ENCODE measurements at places on chromosomes 1 and 21.

GRCh38 chr1:75334876-75335389, 200.7 kb downstream of the LHX8 start:
- DNase-seq: no peak

- no peak for DNase-seq
Measured at GRCh38 chr21:36260802-36261201, 59.2 kb upstream of the MORC3 start.

DNA sequence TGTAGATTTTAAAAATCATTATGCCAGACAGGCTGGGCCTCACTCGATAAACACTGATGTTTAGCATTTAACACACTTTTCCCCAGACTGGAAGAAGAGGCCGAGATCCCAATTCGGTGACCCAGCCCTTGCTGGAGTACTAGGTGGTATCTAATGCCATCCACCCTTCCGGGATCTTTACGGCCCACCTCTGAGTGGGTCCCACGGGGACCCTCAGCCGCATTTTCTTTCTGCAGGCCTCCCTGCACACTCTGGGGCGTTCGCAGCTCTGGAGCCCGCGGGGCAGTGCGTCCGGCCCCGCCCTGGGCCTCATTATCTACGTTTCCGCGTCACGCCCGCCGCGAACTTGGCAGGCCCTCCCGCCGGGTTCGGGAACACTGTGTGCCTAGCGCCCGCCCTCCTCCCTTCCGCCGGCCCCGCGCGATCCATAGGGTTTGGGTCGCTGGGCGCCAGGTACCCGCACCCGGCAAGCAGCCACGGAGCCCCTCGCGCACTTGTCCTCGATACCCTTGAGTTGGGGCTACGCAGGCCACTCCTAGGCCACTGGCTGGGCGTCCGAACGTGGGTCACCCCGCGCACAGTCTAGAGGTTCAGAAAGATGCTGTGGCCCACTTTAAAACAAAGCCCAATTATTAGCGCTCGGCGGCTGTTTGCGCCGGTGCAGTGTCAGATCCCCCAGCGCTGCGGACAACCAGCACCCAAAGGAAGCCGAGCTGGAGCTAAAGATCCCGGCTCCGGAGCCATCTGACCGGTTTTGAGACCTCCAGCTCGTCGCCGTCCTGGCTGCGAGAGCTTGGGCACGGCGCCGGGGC, 950 bp upstream of the EVA1C start:
- no peak for DNase-seq

GRCh38 chr1:161180639-161181038, 3.3 kb upstream of the B4GALT3 start:
- DNase-seq: no peak

- no peak for DNase-seq
Measured at GRCh38 chr1:156804572-156805243, 11.9 kb downstream of the SH2D2A start.

DNA sequence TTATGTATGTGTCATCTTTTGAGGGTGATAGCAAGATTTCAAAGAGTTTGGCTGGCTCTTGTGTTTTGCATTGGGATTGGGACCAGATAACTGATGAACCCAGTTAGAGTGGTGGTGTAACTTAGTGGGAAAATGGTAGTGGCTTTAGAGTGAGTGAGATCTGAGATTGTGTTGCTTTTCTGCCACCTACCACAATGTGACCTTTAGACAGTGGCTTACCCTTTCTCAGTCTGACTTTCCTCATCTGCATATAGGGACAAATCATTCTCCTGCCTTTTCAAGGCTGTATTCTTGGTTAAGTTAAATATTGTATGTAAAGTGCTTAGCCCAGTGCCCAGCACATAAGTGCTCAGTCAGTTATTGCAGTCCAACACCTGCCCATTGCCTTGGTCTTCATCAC, 31.3 kb downstream of the CENPF start:
- DNase-seq: no peak

DNA sequence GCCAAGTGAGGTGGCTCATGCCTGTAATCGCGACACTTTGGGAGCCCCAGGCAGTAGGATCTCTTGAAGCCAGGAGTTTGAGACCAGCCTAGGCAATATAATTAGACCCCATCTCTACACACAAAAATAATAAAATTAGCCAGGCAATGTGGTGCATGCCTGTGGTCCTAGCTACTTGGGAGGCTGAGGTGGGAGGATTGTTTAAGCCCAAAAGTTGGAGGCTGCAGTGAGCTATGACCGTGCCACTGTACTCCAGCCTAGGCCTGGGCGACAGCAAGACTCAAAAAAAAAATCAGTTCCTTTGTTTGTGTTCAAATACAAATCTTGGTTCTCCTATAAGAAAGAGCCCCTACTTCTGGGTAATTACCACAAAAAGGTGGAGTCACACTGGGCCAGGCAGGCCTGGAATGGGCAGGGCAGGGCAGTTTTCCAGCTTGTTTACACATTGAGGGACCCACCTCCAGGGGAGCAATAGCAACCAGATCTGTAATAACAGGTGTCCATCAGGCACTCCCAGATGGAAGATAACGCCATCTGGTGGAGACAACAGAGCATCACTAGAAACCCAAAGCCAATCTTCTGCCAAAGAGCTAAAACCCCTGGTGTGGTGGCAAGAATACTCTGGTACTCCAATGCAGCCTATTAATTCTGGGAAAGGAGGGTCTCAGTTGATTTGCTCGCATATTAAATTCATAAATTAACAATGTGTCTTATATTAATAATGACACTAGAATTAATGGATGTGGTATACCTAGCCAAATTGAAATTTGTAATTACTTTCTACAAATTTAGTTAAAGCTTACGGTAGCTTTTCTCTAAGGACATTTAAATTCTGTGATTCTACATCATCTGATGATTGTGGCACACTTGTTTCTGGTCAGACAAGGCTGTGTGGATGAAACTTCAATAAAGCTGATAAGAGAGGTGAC, 13.2 kb downstream of the PPP1R15B start:
- peak; percentile 79 for DNase-seq

GRCh38 chr1:42419126-42419821, 36.5 kb downstream of the ZMYND12 start:
- no peak for DNase-seq

GRCh38 chr1:23810818-23811540, 10.4 kb upstream of the GALE start:
- peak; percentile 69 for DNase-seq

DNA sequence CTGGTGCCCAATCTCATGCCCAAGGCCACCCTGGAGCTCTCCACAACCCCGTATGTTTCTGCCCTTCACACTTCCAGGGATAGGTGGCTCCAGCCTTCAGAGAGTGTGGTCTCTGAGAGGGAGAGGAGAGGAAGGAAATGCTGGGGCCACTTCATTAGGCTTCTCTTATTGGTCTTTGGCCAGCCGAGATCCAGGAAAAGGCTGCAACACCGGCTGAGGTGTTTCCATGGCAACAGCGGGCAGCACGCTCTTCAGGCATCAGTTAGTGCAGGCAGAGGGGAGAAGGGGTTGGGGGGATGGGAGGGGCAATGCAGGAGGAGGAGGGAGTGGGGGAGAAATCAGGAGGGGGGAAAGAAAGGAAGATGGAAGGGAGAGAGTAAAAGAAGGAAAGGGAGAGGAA, 275.1 kb upstream of the GJB5 start:
- no peak for DNase-seq

GRCh38 chr1:187474336-187474735, 645.6 kb downstream of the PLA2G4A start:
- no peak for DNase-seq

- DNase-seq: peak; percentile 78
Measured at GRCh38 chr1:181131255-181131941, 42.9 kb downstream of the IER5 start.

GRCh38 chr1:178451529-178451928, 45.2 kb downstream of the CLEC20A start:
- no peak for DNase-seq

DNA sequence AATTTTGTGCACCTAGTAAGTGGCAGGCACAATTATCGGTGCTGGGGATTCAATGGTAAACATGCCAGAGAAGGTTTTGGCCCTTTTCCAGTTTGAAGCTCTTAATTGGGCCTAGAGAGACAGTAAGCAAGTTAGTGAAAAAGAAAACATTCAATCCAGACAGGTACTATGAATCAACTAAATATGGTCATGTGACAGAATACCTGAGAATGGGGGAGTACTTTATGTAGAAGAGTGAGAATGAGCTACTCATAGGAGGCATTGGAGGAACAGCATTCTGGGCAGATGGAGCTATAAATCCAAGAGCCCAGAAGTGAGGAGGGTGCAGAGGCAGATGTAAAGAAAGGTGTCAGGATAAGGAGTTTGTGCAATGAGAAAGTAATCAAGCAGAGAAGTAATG, 1017.9 kb downstream of the ADGRL2 start:
- no peak for DNase-seq

DNA sequence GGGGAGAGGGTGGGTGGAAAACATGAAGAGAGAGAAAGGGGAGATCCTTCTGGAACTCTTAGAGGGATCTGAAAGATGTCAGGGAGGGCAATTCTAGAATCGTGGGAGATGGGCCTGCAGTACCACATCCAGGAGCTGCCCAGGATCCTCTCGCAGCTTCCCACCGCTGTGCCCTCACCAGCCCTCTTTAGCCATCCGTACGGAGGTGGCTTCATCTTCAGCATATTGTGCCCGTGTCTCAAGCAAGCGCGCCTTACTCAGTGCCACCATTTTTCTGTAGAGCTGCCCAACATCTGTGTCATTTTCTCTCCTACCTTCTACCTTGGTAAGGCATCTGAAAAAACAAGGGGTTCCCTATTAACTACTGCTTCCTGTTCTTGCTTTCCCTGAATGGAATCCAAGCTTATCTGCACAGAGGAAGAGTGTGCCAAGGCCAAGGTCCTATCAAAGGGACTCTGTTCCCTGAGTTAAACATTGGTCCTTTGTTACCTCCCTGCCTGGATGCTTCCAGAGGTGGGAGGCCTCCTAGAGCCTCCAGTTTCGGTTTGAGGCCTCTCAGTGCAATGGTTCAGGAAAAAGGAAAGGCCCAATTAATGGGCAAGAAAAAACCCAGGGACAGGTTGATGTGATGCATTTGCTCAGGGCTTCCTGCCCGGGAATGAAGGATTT, 23.2 kb downstream of the C1orf116 start:
- DNase-seq: no peak

GRCh38 chr1:197065559-197065958, 1.5 kb downstream of the F13B start:
- no peak for DNase-seq

DNA sequence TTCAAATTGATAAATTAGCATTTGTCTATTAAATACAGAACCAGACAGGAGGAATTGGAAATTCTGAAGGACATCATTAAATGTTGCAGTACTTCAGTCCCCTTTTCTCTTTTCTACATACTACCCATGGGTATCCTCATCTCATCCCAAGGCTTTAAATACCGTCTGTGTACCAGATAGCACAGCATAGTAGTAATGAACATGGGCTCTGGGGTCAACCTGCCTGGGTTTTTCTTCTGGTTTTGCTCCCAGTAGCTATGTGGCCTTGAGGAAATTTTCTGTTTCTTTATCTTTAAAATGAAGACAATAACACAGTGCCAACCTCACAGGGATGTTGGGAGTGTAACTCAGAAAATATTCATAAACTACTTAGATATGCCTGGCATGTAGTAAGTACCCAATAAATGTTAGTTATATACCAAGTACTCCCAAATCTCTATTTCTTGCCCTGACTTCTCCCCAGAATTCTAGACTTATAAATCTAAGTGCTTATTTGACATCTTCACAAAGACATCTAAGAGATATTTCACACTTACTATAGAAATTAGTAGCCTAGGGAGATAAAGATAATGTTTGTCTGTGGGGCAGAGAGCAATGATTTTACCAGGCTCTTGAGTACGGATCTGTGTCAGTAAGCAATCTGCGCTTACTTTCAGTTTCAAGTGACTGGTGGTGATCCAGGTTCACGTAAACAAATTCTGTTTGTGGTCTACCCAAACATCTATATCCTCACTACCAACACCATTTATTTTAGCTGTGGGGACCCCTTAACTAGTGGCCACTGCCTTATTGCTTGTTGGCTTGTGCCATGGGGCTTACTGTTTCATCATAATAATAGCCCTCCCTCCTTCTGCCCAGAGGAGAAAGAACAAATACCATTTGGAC, 37.3 kb downstream of the VANGL2 start:
- DNase-seq: no peak

DNA sequence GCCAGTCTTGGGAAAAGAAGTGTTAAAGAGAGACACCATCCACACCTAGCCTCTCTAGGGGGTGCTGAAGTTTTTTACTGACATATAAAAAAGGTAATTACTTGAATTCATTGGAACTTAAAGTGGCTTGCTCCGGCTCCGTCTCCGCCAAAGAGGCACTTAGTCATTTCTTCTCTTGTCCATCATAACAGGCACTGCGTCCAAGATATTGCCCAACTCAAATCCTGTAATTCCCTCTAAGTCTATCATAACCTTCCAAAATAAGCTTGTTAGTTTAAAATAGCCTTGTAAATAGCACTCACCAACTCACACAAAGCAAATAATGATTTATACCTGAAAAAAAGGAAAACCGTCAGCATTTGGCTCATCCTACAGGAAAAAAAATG, 160.5 kb downstream of the ZBTB18 start:
- DNase-seq: no peak

- peak; percentile 35 for DNase-seq
Measured at GRCh38 chr1:16724718-16725438, 15.4 kb upstream of the RNU1-4 start.

DNA sequence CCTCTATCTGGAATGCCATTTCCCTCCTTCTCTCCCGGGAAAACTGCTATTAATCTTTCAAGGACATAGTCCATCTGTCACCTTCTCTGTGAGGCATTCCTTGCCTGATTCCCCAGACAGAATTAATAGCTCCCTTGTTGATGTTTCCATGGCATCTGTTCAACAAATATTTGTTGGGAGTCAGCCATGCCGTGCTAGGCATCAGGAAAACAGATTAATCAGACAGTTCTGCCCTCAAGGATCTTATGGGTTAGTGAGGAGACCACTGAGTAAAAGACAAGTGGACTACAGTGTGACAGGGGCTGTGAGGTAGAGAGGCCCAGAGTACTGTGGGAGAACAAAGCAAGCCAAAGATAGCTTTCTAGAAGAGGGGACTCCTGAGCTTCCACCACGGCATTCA, 11.4 kb upstream of the MAGOH start:
- no peak for DNase-seq

- no peak for DNase-seq
Measured at GRCh38 chr1:161928056-161928455, 95.6 kb downstream of the OLFML2B start.

- peak; percentile 53 for DNase-seq
Measured at GRCh38 chr1:24769656-24770651, 24.7 kb downstream of the CLIC4 start.

- DNase-seq: no peak
Measured at GRCh38 chr1:7541629-7542028, 229.5 kb upstream of the VAMP3 start.
